ENCODE measurements at places on chromosomes 11 and 22.

GRCh38 chr11:22734628-22735345, 68.4 kb downstream of the GAS2 start:
- no peak for DNase-seq

DNA sequence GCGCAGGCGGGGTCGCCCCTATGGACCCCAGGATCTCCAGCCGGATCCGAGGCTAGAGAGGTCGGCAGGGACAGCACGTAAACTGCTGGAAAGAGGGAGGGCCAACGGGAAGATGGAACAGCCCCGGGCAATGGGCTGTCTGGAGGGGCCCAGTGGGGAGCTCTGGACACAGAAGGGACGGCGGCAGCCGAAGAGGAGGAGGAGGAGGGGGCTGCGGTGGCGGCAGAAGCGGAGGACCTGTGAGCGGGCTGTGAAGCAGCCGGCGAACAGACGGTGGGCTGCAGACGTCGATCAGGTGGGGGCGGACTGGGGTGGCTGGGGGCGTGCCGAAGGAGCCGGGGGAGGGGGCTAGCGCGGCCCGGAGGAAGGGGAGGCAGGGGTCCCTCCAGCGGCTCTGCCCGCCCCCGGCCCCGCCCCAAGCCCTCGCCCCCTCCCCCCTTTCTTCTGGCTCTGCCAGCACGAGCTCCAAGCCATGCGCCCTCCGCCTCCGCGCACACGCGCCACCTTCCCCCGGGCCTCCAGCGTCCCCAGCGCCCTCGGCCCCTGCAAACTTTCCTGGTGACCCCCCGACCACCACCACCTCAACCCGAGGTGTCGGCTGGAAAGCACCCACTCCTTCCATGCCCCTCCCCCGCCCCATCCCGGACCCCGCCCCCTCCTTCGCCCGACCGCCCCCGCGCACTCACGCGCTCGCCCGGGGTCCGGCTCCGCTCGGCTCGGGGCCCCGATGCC, 432 bp downstream of the TNKS1BP1 start:
- peak; percentile 17 for DNase-seq

GRCh38 chr22:36563444-36563843, 34.5 kb upstream of the EIF3D start:
- DNase-seq: no peak

DNA sequence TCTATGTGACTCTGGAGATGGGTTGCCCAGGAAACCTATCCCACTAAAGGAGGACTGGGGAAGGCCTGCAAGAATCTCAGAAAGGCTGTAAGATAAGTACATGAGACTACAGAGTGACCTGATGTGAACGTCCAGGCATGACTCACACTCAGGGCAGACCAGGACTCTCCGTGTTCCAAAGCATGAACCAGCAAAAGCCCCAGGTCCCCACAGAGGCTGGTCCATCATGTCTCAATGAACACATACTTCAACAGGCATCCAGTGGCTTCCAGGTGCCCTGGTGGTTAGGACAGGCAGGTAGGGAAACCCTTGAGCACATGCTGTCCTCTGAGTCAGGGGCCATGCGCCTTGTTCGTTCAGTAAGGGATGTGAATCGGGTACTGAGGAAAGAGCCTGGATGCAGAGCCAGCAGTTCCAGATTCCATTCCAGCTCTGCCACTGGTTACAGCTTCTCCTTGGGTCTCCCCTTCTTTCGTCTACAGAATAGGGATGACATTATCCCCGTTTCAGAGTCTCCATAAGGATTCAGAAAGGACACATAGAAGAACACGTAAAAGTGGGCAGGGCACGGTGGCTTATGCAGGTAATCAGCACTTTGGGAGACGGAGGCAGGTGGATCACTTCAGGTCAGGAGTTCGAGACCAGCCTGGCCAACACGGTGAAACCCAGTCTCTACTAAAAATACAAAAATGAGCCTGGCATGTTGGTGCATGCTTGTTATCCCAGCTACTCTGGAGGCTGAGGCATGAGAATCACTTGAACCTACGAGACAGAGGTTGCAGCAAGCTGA, 129.0 kb upstream of the TEAD1 start:
- no peak for DNase-seq

GRCh38 chr11:75500742-75501141, 25.0 kb downstream of the GDPD5 start:
- DNase-seq: no peak
